ENCODE measurements at places on chromosomes 13 and 19. TPM values are rescaled to one million over a fixed set of nuclear protein-coding genes. Genes with fewer than 3 reads are reported as not detected.

DNA sequence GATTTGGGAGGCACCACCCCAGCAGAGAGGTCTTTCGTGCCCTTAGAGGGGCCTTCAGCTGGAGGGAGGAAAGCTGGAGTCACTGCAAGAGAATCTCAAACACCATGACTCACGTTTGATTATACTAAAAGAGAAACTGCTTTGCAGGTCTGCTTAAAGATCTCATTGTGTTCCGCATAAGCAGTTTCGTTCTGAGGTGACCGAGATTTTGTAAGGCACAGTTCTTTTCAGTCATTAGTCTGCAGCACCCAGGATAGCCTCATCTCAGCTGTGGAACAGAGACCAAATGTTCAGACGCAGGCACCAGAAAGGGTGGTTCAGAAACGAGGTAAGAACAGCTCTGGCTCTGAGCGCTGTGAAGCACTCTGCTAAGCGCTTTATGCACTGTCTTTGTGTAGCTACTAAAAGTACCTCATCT is 71.2 kb upstream of the GTF3A start:
- no peaks in the 10 kb centered on the region for H3K4me1 ChIP-seq
- no peak overlapping the region for H3K27ac ChIP-seq
- no peak overlapping the region for H3K4me3 ChIP-seq
- no peaks in the 10 kb centered on the region for H3K27me3 ChIP-seq

Gene RNF17
- 0.28 TPM for total RNA-seq

- DNase-seq: no peak
- H3K36me3 ChIP-seq: no peaks in the 10 kb centered on the region
- H3K4me3 ChIP-seq: no peak overlapping the region
- no peaks in the 10 kb centered on the region for H3K27me3 ChIP-seq
- H3K27ac ChIP-seq: no peak overlapping the region
Measured at GRCh38 chr13:89199138-89199537, 1528.0 kb downstream of the SLITRK5 start.

Gene CYP2F1
- not detected for total RNA-seq

Gene PTH2
- total RNA-seq: not detected

DNA sequence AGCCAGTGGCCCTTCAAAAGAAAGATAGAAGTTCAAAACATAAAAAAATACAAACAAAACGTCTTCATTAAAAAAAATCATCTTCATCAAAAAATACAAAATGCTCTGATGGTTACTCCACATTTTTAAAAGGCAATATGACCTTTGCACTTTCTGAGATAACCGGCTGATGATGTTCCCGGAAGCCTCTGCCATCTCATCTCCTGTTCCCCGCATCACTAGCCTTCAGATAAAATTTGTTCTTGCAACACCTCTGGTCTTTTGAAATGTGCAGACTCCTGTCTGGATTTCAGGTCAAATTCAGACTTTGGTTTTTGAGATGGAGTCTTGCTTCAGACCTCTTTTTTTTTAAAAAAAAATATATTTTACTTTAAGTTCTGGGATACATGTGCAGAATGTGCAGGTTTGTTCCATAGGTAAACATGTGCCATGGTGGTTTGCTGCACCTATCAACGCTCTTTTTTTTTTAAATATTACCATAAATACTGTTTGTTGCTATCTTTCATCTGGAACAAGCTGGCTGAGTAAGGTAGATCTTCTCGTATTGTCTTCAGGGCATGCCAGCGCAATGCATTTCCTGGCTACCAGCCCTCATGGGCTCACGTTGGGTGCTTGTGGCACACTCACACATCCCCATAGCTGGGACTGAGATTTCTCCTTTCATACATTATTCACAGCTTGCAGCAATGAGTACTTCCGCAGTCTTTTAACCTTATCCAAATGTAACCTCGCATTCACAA is 418.9 kb upstream of the ARGLU1 start:
- H3K27me3 ChIP-seq: no peaks in the 10 kb centered on the region
- no peak for DNase-seq

Gene EPSTI1
- total RNA-seq: 16.9 TPM

Gene CFAP97D2
- total RNA-seq: not detected

GRCh38 chr13:68987585-68987984 is 1120.0 kb upstream of the ATXN8OS start:
- no peaks in the 10 kb centered on the region for H3K4me1 ChIP-seq
- H3K36me3 ChIP-seq: no peaks in the 10 kb centered on the region
- H3K27me3 ChIP-seq: no peaks in the 10 kb centered on the region
- H3K4me3 ChIP-seq: no peak overlapping the region
- no peak for DNase-seq

Gene IGFL3
- not detected for total RNA-seq

- no peaks in the 10 kb centered on the region for H3K36me3 ChIP-seq
- no peak for DNase-seq
- H3K27me3 ChIP-seq: peaks cover 30% of the 10 kb centered on the region
- no peak overlapping the region for H3K4me3 ChIP-seq
- no peak overlapping the region for H3K27ac ChIP-seq
Measured at GRCh38 chr19:3879656-3880055, 829 bp upstream of the ATCAY start.

GRCh38 chr19:46898731-46899130 is 37.9 kb downstream of the ARHGAP35 start:
- no peaks in the 10 kb centered on the region for H3K27me3 ChIP-seq
- no peaks in the 10 kb centered on the region for H3K4me1 ChIP-seq
- DNase-seq: peak; percentile 26
- no peak overlapping the region for H3K4me3 ChIP-seq

- no peaks in the 10 kb centered on the region for H3K27me3 ChIP-seq
- no peaks in the 10 kb centered on the region for H3K4me1 ChIP-seq
- no peak overlapping the region for H3K4me3 ChIP-seq
Measured at GRCh38 chr13:101942535-101943157, 459.2 kb downstream of the FGF14 start.

Gene KLK3
- not detected for total RNA-seq

GRCh38 chr19:11230621-11231386 is 8.6 kb upstream of the ANGPTL8 start:
- no peaks in the 10 kb centered on the region for H3K36me3 ChIP-seq
- no peak overlapping the region for H3K27ac ChIP-seq
- H3K4me3 ChIP-seq: no peak overlapping the region

DNA sequence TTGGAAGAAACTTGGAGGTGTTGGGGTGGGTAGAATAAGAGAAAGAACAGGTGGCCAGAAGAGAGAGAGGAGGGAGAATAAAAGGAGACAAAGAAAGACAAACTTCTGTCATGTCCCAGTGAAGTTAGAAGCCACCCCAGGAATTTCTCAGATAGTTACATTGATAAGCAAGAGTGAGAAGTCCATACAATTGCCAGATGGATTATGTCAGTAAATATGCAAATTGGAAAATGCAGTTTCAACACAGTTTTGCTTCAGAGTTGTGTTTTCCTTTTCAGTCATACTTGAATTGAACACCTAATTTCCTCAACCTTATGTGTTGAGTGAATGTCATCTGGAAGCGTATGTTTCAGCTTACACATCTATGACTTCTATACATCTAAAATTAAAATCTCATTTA is 139.2 kb downstream of the RXFP2 start:
- no peak for DNase-seq
- no peaks in the 10 kb centered on the region for H3K36me3 ChIP-seq
- no peaks in the 10 kb centered on the region for H3K27me3 ChIP-seq
- H3K4me3 ChIP-seq: no peak overlapping the region
- H3K4me1 ChIP-seq: no peaks in the 10 kb centered on the region

DNA sequence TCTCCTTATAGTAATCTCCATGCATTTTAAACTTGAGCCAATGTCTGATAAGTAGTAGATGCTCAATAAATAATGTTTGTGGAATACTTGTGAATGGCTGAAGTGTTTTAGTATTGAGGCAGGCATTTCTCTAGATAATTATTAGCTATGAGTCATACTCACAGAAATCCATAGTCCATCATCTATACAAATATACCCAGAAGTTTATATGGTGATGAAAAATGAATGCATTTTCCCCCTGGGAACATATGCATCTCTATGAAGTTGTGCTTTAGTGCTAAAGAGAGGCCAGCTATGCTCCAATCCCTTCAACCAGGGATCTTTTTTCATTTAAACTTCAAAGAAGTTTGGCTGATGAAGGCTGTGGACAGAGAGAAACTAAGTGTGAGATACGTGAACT is 17.2 kb downstream of the MBNL2 start:
- H3K4me1 ChIP-seq: peaks cover 3% of the 10 kb centered on the region
- no peaks in the 10 kb centered on the region for H3K27me3 ChIP-seq
- H3K36me3 ChIP-seq: no peaks in the 10 kb centered on the region
- DNase-seq: no peak

Gene VSTM2B
- not detected for total RNA-seq

Gene KLHL26
- 5.6 TPM for total RNA-seq

DNA sequence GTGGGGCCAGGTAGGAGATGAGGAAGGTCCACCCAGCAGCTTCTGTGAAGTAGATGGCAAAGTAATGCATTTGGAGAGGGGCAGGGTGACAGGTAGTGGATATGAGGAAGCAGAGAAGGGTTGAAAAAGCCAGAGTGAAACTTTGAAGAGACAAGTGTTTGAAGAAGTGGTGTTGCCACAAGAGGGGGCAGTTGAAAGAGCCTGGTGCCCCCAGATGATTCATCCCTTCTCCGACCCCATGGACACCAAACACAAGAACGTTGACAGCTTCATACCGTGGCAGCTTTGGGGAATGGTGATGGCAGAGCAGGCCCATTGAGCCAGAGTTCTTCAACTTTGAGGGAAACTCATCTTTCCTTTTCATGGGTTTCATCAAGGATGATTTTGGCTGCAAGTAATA is 19.9 kb downstream of the IFNL3 start:
- no peaks in the 10 kb centered on the region for H3K36me3 ChIP-seq
- H3K4me3 ChIP-seq: no peak overlapping the region
- no peaks in the 10 kb centered on the region for H3K27me3 ChIP-seq

DNA sequence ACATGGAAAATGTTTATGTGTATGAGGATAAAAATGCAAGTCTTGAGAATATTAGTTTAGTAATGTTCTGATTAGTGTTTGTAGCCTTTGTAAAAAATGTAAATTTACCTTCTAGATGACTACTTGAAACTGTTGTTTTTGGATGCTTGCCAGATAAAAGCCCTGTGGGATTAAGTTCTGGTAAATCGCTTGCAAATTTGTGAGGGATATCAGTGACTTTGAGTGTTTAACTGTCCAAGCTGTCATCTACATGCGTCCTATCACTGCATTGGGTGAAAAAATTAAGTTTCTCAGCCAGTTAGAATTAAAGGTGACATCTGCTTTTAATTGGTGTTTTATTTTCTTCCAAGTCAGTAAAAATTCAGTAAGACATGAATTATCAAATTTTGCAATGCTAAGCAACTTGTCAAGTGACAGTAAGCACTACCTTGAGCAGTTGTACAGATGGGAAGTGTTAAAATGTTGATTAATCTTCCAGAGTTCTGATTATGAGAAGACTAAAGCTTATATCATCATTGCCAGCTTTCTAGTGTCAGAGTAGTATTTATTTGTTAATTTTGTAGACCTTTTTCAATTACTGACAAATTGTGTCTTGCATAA is 88.0 kb downstream of the PCCA start:
- no peaks in the 10 kb centered on the region for H3K27me3 ChIP-seq
- no peak overlapping the region for H3K27ac ChIP-seq
- no peaks in the 10 kb centered on the region for H3K4me1 ChIP-seq
- DNase-seq: no peak

DNA sequence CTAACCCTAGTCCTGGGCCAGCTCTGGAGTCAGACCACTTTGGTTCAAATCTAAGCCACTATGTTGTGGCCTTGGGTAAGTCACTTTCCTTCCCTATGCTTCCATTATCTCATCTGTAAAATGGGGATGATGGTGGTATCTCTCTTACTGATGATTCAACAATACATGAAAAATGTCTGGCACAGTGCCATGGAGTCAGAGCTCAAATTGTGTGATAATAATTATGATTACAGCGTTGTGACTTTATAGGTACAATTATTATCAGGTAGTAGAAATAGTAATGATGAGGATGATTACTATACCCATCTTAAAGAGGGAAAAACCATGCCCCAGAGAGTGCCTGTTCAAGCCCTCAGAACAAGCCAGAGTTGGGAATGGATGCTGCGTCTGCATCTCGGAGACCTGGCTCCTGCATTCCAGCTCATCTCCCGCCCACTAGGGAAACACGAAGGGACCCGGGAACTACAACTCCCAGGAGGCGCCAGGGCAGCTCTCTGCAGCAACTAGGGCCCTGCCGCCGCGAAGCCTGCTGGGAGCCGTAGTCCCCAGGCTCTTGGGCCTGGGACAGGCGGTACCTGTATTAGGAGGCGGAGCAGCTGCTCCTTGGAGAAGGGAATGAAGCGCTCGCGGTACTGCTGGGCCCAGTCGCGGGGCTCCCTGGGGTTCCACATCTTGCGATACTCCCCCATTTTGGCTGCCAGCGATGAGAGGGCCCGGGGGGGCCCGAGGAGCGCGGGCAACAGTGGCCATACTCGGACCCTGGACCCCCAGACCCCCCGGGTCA is 832 bp downstream of the TMEM143 start:
- peak; percentile 92 for DNase-seq
- H3K27me3 ChIP-seq: no peaks in the 10 kb centered on the region
- peaks cover 5% of the 10 kb centered on the region for H3K4me1 ChIP-seq
- peak overlapping the region; percentile 76 for H3K4me3 ChIP-seq
- H3K27ac ChIP-seq: peak overlapping the region; percentile 95

Gene TMPRSS9
- not detected for total RNA-seq

DNA sequence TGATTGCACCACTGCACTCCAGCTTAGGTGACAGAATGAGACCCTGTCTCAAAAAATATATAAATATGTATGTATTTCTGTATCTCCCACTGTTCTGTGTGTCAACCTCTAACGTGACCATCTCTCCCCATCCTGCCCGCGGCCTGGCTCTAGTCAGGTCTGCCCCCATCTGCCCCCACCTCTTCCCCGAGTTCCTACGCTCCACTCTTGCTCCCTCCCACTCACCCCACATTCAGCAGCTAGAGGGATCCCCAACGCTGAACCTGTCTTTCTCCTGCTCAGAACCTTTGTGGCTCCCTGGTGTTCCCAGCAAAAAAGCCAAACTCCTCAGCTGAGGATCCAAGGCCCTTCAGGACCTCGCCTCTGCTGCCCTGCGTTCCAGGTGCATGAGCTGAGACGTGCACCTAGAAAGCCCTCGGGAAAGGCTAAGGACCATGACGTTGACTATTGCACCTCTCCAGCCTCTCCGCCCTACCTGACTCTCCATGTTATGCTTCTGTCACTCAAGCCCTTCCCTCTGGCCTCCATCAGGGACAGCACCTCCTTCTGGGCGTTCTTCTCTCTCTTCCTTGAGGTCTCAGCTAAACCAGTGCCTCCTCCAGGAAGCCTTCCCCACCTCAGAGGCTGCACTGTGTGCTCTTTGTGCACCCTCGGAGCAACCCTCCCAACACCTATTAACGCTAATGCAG is 18.1 kb downstream of the AKT2 start:
- no peak for DNase-seq
- no peaks in the 10 kb centered on the region for H3K4me1 ChIP-seq
- H3K27me3 ChIP-seq: no peaks in the 10 kb centered on the region

- no peak for DNase-seq
- H3K27ac ChIP-seq: no peak overlapping the region
- no peaks in the 10 kb centered on the region for H3K36me3 ChIP-seq
- H3K27me3 ChIP-seq: peaks cover 16% of the 10 kb centered on the region
Measured at GRCh38 chr19:590396-590745, 690 bp downstream of the HCN2 start.

Gene ZNF580
- total RNA-seq: 69.8 TPM

Data from uterus (tissue), 4 donors.